ENCODE measurements at places on chromosomes 4 and X. TPM values are rescaled to one million over a fixed set of nuclear protein-coding genes. Genes with fewer than 3 reads are reported as not detected.

GRCh38 chr4:185457136-185457535 lies 14.4 kb downstream of the CCDC110 start:
- no peak for DNase-seq

DNA sequence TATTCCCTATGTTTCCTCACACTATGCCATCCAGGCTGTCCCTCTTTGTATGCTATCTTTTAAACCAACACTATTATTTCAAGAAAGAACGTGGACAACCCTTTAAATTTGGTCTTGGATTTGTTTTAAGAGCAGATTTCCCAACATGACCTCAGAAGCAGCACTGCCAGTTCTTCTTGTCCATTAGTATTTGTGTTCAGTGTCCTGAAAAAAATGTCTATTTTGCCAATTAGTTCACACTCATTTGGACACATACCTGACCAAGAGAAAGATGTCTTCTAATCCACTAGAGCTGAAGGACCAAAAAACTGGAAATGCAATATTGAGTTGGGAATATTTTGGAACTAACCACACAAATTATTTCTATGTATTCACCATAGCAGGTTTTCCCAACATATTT lies 223.2 kb upstream of the CNKSR2 start:
- DNase-seq, result no peak

- DNase-seq, result no peak
Measured at GRCh38 chr4:17721496-17722355, 59.7 kb downstream of the FAM184B start.

GRCh38 chr4:93199492-93199891 lies 629.1 kb upstream of the ATOH1 start:
- DNase-seq, result peak; percentile 49

- DNase-seq, result no peak
Measured at GRCh38 chr4:17561195-17561909, 15.6 kb upstream of the LAP3 start.

DNA sequence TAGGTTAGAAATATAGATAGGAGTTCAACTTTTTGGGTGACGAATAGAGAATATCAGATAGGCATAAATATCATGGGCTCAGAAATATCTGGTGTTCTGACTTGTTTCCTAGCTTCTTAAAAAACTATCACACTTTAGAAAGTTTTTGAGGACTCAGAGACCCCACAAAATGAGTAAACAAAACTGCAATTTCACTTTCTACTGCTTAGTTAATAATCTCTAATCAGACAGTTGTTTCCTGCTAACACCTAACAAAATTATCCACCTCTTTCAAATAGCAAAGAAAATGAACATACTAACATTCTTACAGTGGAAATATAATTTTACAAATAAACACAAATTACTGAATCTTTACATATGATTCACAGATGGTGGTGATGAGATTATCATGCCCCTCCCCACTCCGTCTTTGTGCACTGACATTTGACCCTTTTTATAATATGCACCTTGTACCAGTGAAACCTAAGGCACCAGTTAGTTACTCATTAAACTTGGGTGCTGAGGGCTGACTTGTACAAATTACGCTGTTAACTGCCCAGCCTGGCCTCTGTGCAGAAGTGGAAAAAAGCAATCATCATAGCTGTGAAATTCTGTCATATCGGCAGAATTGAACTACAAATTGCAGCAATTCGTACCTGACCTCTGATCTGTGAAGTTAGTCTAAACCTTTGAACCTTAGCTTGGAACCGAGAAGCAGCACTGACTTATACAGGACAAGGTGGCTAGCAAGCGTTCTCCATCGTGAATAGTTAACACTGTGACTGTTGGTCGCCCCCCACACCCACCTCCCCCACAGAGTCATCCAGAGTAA lies 138.7 kb downstream of the CHRNA9 start:
- no peak for DNase-seq

GRCh38 chr4:105014234-105014633 lies 132.4 kb upstream of the TET2 start:
- no peak for DNase-seq

DNA sequence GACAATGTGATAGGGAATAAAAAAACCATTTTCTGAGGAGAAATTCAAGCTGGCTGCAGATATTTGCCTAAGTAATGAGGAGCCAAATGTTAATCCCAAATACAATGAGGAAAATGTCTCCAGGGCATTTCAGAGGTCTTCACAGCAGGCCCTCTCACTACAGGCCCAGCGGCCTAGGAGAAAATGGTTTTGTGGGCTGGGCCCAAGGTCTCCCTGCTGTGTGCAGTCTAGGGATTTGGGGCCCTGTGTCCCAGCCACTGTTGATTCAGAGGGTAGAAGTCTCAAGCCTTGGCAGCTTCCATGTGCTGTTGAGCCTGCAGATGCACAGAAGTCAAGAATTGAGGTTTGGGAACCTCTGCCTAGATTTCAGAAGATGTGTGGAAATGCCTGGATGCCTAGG lies 778.7 kb downstream of the CENPC start:
- DNase-seq, result no peak

DNA sequence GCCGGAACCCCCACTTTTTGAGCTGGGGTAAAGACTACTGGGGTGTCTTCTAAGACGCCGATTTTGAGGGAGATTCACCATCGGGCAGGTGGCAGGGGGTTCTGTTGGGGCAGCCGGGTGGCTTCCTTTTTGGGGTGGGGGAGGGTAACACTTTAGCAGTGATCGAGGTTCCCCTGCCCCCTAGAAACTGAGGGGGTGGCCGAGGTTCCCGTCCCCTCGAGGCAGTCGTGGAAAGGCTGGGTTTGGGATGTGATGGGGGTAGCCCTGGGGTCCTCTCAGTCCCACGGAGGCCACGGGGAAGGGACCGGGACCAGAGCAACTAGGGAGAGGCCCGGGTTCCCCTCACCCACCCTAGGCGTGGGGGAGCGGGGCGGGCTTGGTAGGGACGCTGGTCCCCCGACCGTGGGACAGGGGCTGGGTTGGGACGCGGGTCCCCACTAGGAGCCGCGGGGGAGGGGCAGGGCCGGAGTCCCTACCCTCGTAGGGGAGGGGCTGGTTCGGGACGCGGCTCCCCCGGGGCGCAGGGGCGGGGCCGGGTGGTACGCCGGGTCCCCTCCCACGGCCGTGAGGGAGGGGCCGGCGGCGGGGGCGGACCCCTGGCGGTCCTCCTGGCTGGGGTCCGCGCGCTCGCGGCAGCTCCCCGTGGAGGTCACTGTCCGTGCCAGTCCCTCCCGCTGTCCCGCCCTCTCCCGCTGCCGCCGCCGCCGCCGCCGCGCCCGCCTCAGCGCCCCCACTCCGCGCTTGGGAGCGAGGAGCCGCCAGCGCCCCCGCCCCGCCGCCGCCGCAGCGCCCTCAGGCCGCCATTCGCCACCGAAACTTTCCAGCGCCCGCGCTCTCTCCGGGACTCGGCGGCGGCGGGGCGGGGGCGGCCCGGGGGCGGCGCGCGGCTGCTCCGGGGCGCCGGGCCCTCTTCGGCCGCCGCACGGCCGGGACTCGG lies at the start of gene TBL1X:
Gene TBL1X (plus strand): TSS at position 624 of the 937 bp plus-strand sequence. CDS start 188,529 bp downstream, outside the sequence.
- DNase-seq, result peak; percentile 71

DNA sequence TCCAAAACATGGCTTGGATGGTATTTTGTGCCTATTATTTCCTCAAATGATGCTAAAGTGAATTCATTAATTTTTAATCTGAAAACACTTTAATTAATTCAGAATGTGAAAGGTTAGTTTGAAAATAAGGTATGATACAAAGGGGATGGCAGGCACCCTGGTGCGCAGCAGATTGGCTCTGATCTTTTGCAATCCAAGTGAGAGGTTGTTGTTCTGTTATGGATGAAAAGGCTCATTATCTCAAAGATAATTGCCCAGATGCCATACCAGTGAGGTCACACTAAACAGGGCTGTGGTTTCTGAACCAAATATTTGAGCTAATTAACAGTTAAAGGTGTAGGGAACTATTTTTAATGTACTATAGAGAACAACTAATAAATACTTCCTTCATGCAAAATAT lies 504.9 kb downstream of the RAPGEF2 start:
- DNase-seq, result no peak

- peak; percentile 85 for DNase-seq
Measured at GRCh38 chrX:129606918-129607317, 47.8 kb downstream of the APLN start.

GRCh38 chr4:183838987-183839712 lies 66.0 kb upstream of the STOX2 start:
- DNase-seq, result no peak

DNA sequence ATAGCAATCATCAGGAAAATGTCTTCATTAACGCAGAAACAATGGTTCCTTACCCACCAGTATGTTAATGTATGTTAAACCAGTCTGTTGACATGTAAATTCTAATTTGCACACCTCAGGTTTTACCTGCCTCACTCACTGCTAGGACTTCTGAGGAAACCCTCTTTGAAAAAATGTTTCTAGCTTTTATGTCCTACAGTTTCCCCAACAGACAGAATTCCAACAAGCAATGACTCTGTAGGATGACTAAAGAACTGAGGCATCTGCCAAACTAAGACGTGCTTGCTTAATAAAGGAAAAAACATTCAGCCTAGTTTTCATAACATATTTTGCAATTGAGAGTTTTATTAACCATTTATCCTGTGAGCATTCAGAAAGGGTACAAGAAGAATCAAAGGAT lies 20.6 kb upstream of the SOX3 start:
- no peak for DNase-seq

- DNase-seq, result no peak
Measured at GRCh38 chr4:40020221-40020620, 36.4 kb upstream of the N4BP2 start.

DNA sequence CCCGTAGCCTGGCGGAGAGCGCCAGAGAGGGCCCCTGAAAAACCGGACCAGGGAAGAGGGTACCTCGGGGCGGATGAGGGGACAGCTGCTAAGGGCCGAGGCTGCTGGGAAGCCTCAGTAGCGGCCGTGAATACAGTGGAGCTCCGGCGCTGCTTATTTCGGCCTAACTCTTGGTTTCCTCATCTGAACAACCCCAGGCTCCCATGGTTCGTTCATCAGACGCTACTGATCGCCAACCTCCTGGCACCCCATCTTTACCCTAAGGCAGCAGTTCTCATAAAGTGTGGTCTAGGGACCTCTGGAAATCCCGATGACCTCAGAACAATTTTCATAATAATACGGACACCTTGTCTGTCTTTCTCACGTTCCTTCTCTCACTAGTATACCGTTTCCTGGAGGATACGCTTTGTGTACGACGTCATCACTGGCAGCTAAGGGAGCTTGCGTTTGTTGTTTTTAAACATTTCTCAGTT lies 645 bp upstream of the RAB28 start:
- peak; percentile 79 for DNase-seq

- no peak for DNase-seq
Measured at GRCh38 chrX:43656005-43656494, at the start of gene MAOA. Gene MAOA (plus strand): TSS chrX:43656299. CDS start chrX:43656342, 43 bp downstream.

- no peak for DNase-seq
Measured at GRCh38 chr4:107742791-107743190, 22.8 kb upstream of the PAPSS1 start.

GRCh38 chr4:93658443-93658842 lies 170.1 kb upstream of the ATOH1 start:
- DNase-seq, result no peak

GRCh38 chrX:107654566-107654871 lies 26.2 kb downstream of the PRPS1 start:
- DNase-seq, result no peak

DNA sequence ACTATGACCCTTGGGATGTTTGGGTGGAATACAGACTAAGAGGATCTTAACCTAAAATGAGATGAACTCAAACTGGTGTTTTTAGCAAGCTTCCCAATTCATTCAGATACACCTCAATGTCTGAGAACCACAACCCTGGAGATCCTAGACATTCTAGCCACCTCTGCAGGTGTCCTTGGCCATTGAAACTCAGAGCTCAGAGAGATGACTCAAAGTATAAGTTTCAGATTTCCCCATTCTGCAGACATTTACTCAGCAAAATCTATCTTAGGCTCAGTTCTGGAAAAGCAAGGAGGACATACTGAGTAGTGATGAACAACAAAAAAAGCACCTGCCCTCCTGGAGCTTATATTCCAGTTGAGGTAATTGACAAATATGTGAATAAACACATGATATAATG lies 47.8 kb downstream of the COMMD8 start:
- DNase-seq, result no peak

- peak; percentile 50 for DNase-seq
Measured at GRCh38 chrX:100076031-100076430, 334.0 kb downstream of the PCDH19 start.

- no peak for DNase-seq
Measured at GRCh38 chr4:74540193-74540592, 95.3 kb downstream of the AREG start.

GRCh38 chrX:85326234-85327059 lies 53.0 kb downstream of the POF1B start:
- DNase-seq, result no peak

DNA sequence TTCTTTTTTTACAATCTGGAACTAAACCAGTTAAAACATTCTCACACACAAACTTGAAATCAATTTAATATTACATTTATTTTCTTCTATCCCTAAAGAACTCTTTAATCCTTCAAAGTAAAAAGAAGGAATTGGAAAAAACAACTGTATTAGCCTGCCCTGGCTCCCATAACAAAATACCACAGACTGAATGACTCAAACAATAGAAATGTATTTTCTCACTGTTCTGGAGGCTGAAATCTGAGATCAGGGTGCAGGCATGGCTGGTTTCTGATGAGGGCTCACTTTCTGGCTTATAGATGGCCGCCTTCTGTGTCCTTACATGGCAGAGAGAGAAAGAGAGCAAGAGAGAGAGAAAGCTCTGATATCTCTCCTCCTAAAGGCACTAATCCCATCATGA lies 149.4 kb downstream of the PDGFRA start:
- no peak for DNase-seq

DNA sequence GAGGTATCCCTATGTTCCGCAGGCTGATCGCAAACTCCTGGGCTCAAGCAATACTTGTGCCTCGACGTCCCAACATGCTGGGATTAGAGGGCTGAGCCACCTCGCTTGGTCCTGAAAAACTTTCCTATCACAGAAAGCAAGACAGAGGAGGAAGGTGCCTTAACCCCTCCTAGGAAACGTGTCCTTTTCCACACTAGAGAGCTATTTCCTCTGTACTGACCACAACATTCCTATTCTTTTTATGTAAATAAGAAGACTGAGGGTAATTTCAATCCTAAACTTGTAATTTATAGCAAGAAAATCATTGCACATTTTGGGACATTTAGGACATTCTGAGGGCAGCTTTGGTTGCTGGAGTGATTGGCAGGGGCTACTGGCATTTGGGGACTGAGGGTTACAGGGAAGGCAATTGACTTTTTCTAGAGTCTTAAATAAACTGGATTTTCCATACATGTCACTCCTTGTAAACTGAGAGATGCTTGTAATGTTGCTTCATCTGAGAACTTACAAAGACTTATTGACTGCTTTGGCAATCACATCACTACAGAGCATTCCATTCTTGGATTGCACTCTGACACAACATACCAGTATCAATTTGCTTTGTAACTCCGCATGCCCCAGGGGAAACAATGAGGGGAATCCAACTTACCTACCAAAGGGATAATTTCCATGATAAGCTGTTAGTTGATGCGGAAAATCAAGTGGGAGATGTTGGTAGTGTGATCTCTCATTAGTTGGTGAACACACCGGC lies 15.6 kb downstream of the XAGE3 start:
- DNase-seq, result no peak

The BGN gene
- not detected for total RNA-seq

The SNCA gene
- not detected for total RNA-seq

The PCDH19 gene
- total RNA-seq, result not detected

The MAGEC1 gene
- not detected for total RNA-seq

The TMEM156 gene
- 240 TPM for total RNA-seq

The NLGN3 gene
- total RNA-seq, result 0.86 TPM

The CSAG3 gene
- not detected for total RNA-seq

The BEX2 gene
- total RNA-seq, result 31.5 TPM

The TRPC3 gene
- not detected for total RNA-seq

The FANCB gene
- 10.0 TPM for total RNA-seq

The MOSPD2 gene
- total RNA-seq, result 28.4 TPM

The GLRA3 gene
- not detected for total RNA-seq

The NXT2 gene
- 9.9 TPM for total RNA-seq
